ENCODE measurements at places on chromosomes 11 and 22. TPM values are rescaled to one million over a fixed set of nuclear protein-coding genes. Genes with fewer than 3 reads are reported as not detected.

The GAL gene
- 2.2 TPM for total RNA-seq

The GSTT2B gene
- total RNA-seq: not detected

The TBX10 gene
- total RNA-seq: not detected

The BDNF gene
- total RNA-seq: not detected

The YAP1 gene
- total RNA-seq: not detected

The FAM227A gene
- total RNA-seq: 0.74 TPM

The MMP11 gene
- total RNA-seq: 0.85 TPM

DNA sequence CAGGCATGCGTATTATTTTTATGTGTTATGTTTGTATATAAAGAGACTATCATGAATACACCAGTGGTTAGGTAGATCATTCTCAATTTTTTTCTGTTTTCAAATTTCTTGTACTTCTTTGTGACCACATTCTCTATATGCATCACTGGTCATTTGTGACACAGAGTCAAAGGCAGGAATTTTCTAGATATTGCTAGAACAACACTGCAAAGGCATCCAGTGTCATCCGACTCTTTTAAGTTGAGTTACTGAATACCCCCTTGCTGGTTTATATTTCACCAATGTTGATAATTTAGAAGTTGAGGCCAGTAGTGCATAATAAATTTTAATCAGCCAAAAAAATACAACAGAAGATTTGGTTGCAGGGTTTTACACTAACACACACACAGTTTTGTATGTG lies 351.8 kb downstream of the CASP12 start:
- H3K36me3 ChIP-seq: no peaks in the 10 kb centered on the region
- H3K4me3 ChIP-seq: no peak overlapping the region
- no peaks in the 10 kb centered on the region for H3K27me3 ChIP-seq
- H3K27ac ChIP-seq: no peak overlapping the region

- peaks cover 14% of the 10 kb centered on the region for H3K4me1 ChIP-seq
- H3K27me3 ChIP-seq: no peaks in the 10 kb centered on the region
- no peak for DNase-seq
- no peak overlapping the region for H3K27ac ChIP-seq
- no peak overlapping the region for H3K4me3 ChIP-seq
Measured at GRCh38 chr11:253886-254270, 17.1 kb downstream of the PSMD13 start.

GRCh38 chr22:50303848-50304527 lies 3.5 kb downstream of the PLXNB2 start:
- peaks cover 13% of the 10 kb centered on the region for H3K27me3 ChIP-seq
- H3K4me1 ChIP-seq: peaks cover 15% of the 10 kb centered on the region
- H3K4me3 ChIP-seq: no peak overlapping the region

- H3K27ac ChIP-seq: no peak overlapping the region
- peaks cover 21% of the 10 kb centered on the region for H3K36me3 ChIP-seq
- no peak overlapping the region for H3K4me3 ChIP-seq
- H3K4me1 ChIP-seq: peaks cover 28% of the 10 kb centered on the region
- no peaks in the 10 kb centered on the region for H3K27me3 ChIP-seq
- DNase-seq: no peak
Measured at GRCh38 chr11:96393753-96394348, 4.0 kb downstream of the JRKL start.

- H3K27me3 ChIP-seq: no peaks in the 10 kb centered on the region
- peaks cover 50% of the 10 kb centered on the region for H3K4me1 ChIP-seq
- peak overlapping the region; percentile 97 for H3K4me3 ChIP-seq
- peak overlapping the region; percentile 99 for H3K27ac ChIP-seq
Measured at GRCh38 chr11:114401311-114401710, 845 bp downstream of the RBM7 start.

DNA sequence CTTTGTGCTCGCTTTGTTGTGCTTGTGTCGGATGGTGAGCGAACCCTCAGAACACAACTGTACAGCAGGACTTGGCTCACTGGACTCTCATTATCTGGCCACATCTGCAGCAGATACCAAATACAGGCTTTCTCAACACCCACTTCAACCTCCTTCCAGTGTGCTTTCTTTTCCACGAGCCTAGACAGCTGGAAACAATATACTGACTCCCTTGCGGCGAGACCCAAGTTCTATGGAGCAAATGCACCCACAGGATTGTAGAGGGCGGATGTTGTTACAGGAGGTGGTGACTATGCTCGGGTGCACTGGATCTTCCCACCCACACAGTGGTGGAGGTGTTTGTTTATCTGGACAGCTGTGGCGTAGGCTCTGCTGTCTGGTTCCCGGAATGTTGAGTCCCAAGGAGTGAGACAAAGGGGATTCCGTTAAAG lies 204.3 kb downstream of the TENM4 start:
- no peak overlapping the region for H3K27ac ChIP-seq
- no peaks in the 10 kb centered on the region for H3K27me3 ChIP-seq
- no peaks in the 10 kb centered on the region for H3K4me1 ChIP-seq
- H3K36me3 ChIP-seq: no peaks in the 10 kb centered on the region

- DNase-seq: no peak
- H3K4me1 ChIP-seq: no peaks in the 10 kb centered on the region
- H3K4me3 ChIP-seq: no peak overlapping the region
- no peaks in the 10 kb centered on the region for H3K36me3 ChIP-seq
Measured at GRCh38 chr11:2027708-2028107, 30.1 kb upstream of the H19 start.

DNA sequence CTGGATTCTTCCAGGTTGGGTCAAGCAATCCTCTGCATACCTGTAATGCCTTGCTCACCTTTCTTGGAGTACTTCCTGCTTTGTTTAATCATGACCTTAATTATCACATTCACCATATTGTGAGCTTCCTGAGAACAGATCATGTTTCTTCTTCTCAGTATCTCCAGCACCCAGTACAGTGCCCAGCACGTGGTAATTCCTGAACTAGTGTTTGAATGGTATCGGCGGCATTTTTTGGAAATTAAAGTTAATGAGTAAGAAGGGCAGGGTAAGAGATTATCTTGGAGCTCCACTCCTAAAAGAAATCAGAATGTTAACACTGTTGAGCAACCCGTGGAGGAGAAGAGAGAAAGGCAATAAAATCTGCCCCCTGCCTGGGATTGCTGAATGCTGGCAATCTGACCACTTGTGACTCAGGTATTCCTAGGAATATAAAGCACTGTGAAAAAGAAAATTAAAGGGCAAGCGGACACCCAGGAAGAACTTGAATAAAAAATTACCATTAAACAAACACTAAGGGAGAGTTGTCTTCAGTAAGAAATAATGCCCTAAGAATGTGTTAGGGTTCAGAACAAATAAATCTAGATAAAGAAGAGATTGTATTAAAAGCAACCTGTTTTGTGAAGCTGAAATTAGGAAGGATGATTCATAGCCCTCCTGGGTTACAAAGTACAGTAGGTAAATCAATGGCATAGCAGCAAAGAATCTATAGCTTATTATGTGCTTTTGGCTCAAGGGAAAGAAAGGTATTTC lies 92.9 kb downstream of the PDHX start:
- H3K4me1 ChIP-seq: peaks cover 69% of the 10 kb centered on the region
- H3K4me3 ChIP-seq: no peak overlapping the region
- no peak for DNase-seq
- no peak overlapping the region for H3K27ac ChIP-seq

DNA sequence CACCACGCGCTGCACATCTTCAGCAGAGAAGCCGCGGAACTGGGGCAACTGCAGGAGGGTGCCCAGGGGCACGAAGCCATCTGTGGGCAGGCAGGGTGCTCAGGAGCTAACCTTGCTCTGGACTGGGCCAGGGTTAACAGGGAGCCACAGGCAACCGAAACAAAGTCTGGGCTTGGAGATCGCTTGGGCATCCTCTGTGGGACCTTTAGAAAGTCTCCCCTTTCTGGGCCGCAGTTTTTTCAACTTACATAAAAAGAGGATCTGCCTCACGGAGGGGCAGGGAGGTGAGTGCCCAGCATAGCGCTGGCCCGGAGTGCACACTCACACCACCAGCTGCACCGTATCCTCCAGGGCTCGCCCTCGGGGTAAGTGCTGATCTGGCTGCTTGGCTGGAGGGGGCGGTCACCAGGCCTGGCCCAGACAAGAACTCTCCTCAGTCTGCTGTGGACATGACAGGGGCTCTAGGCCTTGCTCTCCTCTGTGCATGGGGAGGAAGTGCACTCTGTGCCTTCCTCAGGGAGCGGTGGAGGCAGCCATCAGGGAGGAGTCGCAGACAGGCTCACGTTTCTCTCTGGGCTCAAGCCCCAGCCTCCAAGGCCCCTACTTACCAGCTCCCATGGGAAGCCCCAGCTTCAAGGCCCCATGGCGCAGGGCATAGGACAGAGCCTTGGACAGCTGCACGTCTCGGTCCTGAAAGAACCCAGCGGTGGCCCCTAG lies 937 bp downstream of the TRPT1 start:
- H3K4me1 ChIP-seq: peaks cover 28% of the 10 kb centered on the region
- H3K4me3 ChIP-seq: peak overlapping the region; percentile 89
- peaks cover 12% of the 10 kb centered on the region for H3K36me3 ChIP-seq
- DNase-seq: no peak
- H3K27me3 ChIP-seq: no peaks in the 10 kb centered on the region

DNA sequence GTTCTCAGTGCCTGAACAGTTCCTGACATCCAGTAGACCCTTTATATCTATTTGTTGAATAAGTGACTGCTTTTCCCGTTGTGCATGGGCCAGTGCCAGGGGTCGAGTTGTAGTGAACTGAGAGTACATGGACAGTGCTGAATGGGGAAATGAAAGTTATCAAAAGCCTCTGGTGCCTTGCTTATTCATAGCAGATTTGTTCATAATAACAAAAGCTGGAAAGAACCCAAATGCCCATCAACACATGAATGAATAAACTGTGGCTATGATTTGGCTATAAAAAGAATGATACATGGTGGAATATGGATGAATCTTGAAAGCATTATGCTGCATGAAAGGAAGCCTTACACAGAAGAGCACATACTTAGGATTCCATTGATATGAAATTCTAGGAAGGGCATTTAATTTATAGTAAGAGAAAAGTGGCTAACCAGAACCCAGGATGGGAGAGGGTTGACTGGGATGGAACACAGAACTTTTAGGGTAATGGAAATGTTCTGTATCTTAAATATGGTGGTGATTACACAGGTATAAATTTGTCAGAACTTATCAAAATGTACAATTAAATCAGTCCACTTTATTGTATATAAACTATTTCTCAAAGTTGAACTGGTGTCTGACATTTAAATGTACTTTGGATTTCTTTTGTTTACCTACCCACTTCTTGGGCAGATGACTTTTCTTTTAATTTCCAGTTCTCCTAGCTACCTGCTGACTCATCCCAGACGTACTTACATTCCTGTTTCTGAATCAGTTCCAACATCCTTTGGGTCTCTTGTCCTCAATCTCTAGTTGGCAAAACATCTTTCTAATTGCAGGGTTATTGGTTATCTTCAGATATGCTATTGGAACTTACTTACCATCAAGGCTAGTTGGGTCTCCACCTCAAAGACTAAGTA lies 42.8 kb downstream of the PACS1 start:
- DNase-seq: no peak
- peaks cover 11% of the 10 kb centered on the region for H3K36me3 ChIP-seq
- peaks cover 94% of the 10 kb centered on the region for H3K4me1 ChIP-seq
- H3K4me3 ChIP-seq: peak overlapping the region; percentile 45

DNA sequence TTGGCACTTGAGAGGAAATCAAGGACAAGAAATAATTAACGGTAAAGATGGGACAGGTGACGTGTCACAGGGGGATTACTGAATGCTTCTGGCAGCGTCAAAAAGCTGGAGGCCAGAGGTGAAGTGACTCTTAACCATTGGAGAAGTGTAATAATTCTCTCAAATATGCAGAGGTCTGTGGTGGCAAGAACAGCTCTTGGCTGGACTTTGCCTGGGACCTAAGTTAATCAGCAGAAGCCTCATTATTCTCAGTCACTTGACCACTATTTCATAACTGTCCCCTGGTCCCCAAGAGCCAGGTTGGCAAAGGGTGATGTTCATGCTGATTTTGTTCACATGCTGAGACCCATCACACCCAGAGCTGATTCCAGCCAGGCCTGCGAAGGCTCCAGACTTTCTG lies 72.9 kb downstream of the TIMP3 start:
- DNase-seq: no peak
- H3K4me1 ChIP-seq: no peaks in the 10 kb centered on the region
- no peaks in the 10 kb centered on the region for H3K27me3 ChIP-seq
- no peaks in the 10 kb centered on the region for H3K36me3 ChIP-seq

GRCh38 chr11:120827820-120828219 lies 196.1 kb upstream of the TBCEL start:
- no peaks in the 10 kb centered on the region for H3K36me3 ChIP-seq
- no peak for DNase-seq
- H3K4me1 ChIP-seq: no peaks in the 10 kb centered on the region
- no peak overlapping the region for H3K4me3 ChIP-seq
- H3K27me3 ChIP-seq: peaks cover 4% of the 10 kb centered on the region
- no peak overlapping the region for H3K27ac ChIP-seq

GRCh38 chr11:67466962-67467771 lies 1.9 kb downstream of the TMEM134 start:
- DNase-seq: no peak
- H3K36me3 ChIP-seq: peaks cover 11% of the 10 kb centered on the region
- peak overlapping the region; percentile 95 for H3K4me3 ChIP-seq
- peak overlapping the region; percentile 92 for H3K27ac ChIP-seq
- peaks cover 34% of the 10 kb centered on the region for H3K4me1 ChIP-seq
- no peaks in the 10 kb centered on the region for H3K27me3 ChIP-seq

DNA sequence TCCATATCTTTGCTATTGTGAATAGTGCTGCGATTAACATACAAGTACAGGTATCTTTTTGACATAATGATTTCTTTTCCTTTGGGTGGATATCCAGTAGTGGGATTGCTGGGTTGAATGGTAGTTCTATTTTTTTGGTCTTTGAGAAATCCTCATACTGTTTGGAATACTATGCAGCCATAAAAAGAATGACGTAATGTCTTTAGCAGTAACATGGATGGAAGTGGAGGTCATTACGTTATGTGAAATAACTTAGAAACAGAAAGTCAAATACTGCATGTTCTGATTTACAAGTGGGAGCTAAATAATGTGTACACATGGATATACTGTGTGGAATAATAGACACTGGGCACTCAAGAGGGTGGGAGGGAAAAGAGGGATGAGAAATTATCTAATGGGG lies 4.0 kb upstream of the MMP10 start:
- H3K27ac ChIP-seq: no peak overlapping the region
- H3K36me3 ChIP-seq: no peaks in the 10 kb centered on the region

DNA sequence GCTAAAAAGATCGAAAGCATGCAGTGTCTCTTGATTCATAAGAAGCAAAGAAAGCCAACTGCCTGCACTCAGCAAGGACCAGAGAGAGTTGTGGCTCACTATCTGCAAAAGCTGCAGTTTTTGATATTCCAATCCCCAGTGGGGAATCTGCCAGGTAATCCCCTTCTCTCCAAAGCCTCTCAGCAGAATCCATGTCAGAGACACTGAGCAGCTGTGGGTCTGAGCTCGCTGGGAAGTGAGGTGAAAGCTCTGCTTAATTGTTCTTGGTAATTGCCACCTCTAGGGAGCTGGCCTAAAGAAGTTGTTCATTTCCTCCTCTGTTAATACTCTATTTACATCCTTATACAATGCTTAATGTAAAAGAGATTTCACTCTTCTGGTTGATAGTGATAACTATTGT lies 261.3 kb upstream of the LRRC4C start:
- DNase-seq: no peak
- H3K27ac ChIP-seq: no peak overlapping the region
- no peaks in the 10 kb centered on the region for H3K27me3 ChIP-seq
- H3K4me1 ChIP-seq: no peaks in the 10 kb centered on the region

- H3K36me3 ChIP-seq: no peaks in the 10 kb centered on the region
- no peak for DNase-seq
- H3K27me3 ChIP-seq: peaks cover 11% of the 10 kb centered on the region
- H3K4me3 ChIP-seq: no peak overlapping the region
- H3K4me1 ChIP-seq: no peaks in the 10 kb centered on the region
Measured at GRCh38 chr11:96456111-96456510, 66.3 kb downstream of the JRKL start.

GRCh38 chr22:27383896-27384295 lies 417.7 kb downstream of the MN1 start:
- H3K27ac ChIP-seq: no peak overlapping the region
- H3K27me3 ChIP-seq: peaks cover 4% of the 10 kb centered on the region
- H3K4me1 ChIP-seq: no peaks in the 10 kb centered on the region
- H3K36me3 ChIP-seq: no peaks in the 10 kb centered on the region
